ENCODE measurements at places on chromosomes 16 and 17.

- DNase-seq = no peak
Measured at GRCh38 chr17:41919840-41920579, 1.3 kb upstream of the ACLY start.

GRCh38 chr17:17783116-17783824 is 53.5 kb downstream of the SREBF1 start:
- no peak for DNase-seq

GRCh38 chr16:67542464-67542863 is 13.8 kb downstream of the RIPOR1 start:
- no peak for DNase-seq

DNA sequence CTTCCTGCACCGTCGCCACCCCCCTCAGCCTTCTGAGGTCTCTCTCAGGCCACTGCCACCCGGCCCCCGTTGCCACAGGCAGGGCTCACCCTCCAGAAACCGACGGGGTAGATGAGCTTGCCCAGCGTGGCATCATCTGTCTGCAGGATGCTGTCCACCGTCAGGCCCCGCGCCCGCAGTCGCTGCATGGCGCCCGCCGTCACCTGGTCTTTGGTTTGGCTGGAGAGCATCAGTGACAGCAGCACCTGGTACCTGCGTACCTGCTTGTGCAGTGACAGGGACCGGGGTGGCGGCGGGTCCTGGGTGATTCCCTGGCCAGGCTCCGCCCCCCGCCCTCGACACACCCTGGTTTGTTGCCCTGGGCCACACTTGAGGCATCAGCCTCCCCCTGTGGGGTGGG is 3.1 kb downstream of the NTHL1 start:
- DNase-seq = no peak

GRCh38 chr16:81752225-81752875 is 26.7 kb upstream of the PLCG2 start:
- no peak for DNase-seq

- DNase-seq = no peak
Measured at GRCh38 chr17:64706224-64707049, 44.3 kb upstream of the SMURF2 start.

GRCh38 chr17:19991252-19991885 is 13.7 kb upstream of the AKAP10 start:
- DNase-seq = no peak

GRCh38 chr17:7836596-7837407 is 2.8 kb downstream of the KDM6B start:
- DNase-seq = no peak

GRCh38 chr16:80259290-80259805 is 281.4 kb upstream of the DYNLRB2 start:
- DNase-seq = no peak

DNA sequence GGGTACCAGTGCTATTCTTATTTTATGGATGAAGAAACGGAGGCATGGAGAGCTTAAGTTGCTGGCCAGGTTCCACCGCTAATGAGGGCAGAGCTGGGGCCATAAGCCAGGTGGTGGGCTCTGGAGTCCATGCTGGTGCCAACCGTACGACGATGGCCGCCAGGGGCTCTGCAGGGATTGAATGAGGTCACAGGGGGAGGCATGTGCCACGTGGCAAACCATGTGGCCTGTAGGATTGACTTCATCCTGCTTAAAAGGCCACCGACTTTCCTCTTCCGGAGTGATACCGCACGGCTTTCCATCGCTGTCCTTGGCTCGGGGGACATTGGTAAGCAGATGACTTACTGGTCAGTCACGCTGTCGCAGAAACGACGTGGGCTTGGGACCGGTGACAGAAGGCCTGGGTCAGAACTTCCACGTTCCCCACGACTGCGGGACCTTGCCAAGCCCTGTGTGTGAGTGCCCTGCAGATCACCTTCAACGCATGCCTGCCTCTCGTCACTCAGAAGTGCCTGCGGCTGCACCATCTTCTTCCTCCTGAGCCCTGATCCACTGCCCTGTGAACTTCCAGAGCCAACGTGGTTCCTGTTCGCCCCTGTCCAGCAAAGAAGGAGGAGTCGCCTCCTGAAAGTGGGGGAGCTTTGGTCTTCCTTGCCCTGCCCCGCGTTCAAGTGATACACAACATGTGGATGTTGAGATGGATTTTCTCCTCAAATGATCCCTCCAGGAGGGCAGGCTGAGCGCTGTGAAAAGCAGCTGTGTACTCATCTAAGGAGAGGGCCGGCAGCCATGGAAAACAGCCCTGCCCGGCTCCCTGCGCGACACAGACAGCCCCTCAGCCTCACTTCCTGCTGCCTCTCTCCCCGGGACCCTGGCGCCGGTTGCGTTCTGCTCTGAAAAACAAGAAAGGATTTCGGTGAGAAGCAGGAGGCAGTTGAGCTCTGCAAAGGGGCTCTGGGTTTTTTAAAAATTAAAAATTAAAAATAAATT is 176.7 kb downstream of the C16orf95 start:
- DNase-seq = no peak

DNA sequence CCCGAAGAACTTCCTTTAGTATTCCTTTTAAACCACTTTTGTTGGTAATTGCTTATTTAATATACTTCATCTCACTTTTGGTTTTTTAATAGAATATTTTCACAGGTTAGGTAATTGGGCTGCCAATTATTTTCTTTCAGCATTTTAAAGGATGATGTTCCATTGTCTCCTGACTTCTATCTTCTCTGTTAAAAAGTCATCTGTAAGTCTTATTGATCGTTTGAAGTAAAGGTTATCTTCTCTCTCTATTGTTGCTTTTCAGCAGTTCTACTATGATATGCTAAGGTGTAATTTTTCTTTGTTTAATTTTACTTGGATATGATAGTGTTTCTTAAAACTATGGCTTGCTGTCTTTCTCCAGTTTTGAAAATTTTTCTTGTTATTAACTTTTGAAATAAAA is 307.5 kb downstream of the MAP2K4 start:
- DNase-seq = no peak

- DNase-seq = no peak
Measured at GRCh38 chr16:15777533-15778203, 79.2 kb downstream of the MYH11 start.

DNA sequence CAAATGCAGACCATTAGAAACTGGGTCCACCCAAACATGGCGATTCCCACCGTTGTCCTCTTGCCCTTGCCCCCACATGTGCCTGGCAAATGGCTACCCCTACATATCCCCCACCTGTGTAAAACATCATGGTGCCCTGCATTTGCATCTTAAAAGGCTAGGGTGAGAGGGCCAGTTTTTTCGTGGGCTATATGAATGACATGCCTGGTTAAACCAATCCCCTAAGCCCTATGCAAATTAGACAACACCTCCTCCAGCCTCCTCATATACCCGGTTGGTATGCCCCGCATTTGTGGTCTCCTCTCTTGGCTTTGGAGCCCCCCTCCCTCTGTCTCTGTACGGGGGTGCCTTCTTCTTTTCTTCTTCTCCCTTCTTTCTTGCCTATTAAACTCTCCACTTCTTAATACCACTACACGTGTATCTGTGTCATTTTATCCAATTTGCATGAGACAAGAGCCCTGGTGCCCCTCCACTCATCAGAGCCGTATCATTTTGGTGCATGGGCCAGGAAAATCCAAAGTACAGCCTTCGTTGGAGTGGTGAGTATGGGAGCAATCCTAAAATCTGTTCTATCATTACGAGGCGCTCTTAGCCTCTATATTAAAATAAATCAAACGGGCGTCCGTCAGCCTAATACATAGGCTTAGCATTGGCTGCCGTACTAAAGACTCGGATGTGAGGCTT is 30.1 kb downstream of the QPRT start:
- no peak for DNase-seq

DNA sequence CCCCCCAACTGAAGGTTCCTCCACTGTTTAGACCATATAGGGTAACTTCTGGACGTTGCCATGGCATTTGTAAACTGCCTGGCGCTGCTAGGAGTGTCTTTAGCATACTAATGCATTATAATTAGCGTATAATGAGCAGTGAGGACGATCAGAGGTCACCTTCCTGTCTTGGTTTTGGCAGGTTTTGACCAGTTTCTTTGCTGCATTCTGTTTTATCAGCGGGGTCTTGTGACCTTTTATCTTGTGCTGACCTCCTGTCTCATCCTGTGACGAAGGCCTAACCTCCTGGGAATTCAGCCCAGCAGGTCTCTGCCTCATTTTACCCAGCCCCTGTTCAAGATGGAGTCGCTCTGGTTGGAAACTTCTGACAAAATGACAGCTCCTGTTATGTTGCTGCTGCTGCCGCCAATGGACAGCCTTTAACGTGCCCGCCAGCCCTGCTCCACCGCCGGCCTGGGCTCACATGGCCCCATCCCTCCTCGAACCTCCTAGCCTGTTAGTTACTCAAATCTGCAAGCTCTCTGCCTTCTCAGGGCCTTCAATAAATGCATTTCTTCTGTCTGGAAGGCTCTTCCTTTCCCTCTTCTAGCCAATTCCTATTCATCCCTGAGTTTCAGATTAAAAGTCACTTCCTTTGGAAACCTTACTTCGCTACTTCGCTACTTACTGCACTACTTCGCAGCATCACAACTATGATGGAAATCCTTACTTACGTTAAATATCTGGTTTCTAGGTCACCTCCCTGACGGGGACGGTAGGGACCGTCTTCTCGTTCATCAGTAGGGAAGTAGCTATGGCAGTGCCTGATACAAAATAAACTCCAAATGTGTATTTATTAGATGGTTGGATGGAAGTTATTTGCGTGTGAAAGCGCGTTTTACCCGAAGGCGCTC is 640 bp upstream of the NAGLU start:
- DNase-seq = no peak

DNA sequence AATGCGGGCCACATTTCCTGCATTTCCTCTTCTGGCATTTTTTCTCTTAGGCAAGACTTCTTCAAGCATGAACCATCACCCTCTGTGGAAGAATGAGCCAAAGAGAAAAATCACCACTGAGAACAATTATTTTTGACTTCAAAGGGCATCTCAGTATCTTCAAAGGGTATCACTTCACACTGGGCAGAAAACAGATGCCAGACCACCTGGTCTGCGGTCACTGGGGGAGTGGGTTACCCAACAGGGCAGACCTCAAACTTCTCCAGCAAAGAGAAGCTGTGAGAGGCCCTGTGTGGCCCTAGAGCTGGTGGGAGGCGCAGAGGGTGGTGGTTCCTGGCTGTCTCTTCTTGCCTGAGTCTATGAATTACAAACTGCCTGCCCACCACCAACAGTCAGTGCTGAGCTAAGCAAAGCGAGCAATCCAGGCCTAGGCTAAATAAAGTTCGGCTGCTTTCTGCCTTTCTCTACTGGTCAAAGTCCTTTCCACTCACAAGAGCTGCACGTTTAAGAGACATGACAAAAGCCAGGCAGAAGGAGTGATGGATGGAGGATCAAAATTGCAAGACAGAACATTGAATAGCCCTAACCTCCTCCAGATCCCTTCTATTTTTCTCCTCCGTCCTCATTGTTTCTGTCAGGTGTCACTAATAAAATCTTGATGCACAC is 602.7 kb upstream of the CDH5 start:
- no peak for DNase-seq

DNA sequence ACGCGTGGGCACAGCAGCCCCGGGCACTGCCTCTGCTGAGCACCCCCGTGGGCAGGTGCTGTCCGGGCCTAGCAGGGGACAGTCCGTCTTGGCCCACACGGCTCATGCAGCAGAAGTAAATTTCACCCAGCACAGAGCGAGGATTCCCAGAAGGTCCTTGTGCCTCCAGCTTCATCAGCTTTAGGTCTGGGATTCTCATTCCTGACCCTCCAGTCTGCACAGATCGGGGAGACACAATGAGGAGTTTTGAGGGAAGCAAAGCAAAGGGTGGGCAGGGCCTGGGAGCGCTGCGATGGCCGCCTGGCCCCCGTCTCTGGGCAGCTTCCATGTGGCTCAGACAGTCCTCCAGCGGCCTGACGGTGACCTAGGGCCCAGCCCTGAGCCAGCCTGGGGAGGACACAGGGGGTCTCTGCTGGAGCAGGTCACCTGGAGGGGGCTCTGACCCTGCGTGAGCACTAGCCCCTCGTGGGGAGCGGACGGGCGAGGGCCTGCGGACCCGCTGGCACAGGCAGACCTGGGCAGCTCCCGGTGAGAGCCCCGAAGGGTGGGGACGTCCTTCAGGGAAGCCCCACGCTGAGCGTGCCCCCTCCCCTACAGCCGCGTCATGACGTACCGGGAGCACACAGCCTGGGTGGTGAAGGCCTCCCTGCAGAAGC is 30.7 kb upstream of the CHMP6 start:
- no peak for DNase-seq

DNA sequence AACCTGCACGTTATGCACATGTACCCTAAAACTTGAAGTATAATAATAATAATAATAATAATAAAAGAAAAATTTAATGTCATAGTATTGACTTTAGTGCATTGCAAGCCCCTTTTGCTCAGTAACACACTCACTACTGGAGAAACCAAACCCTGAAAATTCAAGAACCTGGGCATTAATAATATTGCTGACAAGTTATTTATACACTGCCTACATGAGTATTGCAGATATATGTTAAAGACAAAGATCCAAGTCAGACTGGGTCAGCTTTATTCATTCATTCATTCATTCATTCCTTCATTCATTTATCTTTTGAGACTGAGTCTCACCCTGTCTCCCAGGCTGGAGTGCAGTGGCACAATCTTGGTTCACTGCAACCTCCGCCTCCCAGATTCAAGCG is 1711.2 kb downstream of the TP53TG3F start:
- DNase-seq = no peak

DNA sequence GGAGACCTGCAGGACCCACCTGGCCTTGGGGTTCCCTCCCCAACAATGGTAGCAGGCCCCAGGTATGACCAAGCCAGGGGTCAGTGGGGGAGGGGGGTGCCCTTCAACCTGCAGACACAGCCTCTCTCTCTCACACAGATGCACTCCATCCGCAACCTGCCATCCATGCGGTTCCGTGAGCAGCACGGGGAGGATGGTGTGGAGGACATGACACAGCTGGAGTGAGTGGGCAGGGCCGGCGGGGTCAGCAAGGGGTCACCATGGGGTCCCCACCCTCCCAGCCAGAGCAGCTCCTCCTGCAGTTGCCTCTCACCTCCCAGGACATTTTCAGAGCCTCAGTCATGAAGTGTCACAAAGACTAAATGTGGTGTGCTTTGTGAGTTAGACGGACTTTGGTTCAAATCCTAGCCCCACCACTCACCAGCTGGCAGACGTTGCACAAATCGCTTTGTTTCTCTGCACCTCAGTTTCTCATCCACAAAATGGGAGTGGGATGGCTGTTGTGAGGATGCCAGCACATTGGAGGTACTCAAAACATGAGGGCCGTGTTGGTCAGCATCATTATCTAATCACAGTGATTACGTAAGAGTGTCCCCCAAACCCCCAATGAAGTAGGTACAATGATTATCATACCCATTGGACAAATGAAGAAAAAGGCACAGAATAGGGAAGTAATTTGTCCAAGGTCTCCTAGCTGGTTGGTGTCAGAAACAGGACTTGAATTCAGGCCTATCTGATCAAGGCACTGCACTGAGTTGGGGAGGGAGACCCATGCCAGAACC is 16.0 kb downstream of the MYO15A start:
- DNase-seq = no peak

DNA sequence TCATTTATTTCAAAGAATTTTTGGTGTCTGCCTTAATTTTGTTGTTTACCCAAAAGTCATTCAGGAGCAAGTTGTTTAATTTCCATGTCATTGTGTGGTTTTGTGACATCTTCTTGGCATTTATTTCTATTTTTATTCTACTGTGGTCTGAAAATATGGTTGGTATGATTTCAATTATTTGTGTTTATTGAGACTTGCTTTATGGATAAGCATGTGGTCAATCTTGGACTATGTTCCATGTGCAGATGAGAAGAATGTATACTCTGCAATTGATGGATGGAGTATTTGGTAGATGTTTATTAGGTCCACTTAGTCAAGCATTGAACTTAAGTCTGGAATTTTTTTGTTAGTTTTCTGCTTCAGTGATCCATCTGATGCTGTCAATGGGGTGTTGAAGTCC is 383.0 kb downstream of the PMP22 start:
- DNase-seq = no peak

GRCh38 chr17:18070861-18071340 is 16.8 kb upstream of the DRG2 start:
- DNase-seq = no peak

- DNase-seq = no peak
Measured at GRCh38 chr16:77220427-77220826, 21.2 kb downstream of the SYCE1L start.
